GM12878 (cell line): ENCODE measurements at places on chromosomes 4 and X.

- DNase-seq: no peak
Measured at GRCh38 chrX:16665089-16665488, 15.1 kb downstream of the S100G start.

DNA sequence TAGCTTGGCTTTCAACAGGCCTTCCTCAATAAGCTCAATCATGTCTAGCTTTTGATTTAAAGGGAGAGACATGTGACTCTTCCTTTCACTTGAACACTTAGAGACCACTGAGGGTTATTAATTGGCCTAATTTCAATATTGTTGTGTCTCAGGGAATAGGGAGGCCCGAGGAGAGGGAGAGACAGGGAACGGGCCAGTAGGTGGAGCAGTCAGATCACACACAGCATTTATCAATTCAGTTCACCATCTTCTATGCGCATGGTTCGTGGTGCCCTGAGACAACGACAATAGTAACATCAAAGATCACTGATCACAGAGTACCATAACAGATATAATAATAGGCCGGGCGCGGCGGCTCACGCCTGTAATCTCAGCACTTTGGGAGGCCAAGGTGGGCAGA, 17.8 kb downstream of the ZNF81 start:
- DNase-seq: no peak

- DNase-seq: no peak
Measured at GRCh38 chr4:81622028-81622427, 150.3 kb upstream of the RASGEF1B start.

DNA sequence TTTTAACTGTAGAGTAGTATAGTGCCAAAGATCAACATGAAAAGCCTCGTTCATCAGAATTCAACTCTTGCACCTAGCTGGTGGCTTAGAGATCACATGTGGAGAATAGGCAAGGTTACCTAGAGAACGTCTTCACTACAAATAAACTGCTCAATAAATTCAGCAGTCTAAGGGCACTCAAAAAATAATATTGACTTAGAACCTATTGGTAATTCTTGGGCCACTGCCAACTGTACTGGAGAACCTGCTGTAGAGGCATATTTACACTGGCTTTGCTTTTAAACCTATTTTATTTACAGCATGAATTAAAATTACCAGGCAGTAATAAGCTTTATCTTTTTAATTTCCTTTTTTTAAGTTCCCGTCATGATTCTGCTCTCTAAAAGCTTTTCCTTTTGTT, 343.7 kb downstream of the PDHA2 start:
- DNase-seq: no peak

GRCh38 chr4:119103263-119103662, 32.4 kb upstream of the MYOZ2 start:
- DNase-seq: no peak

- DNase-seq: no peak
Measured at GRCh38 chr4:56958111-56958517, 19.3 kb downstream of the NOA1 start.

DNA sequence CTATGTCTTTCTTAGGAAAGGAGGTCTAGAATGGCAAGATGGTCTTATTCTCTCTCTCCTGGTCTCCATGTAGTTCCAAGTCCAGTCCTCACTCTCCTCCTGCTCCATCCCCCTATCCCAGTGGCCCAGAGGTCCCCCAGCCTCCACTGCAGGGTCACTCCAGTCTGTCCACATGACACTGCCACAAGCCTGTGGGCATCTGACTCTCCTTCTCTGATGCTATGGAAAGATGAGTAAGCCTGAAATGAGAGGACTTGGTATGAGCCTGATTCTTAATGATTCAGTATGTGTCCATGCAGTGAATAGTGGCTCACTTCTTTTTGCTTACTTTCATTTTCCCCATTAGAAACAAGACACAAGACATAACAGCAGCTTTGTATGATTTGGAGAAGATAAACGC, 516.8 kb upstream of the ADGRL3 start:
- no peak for DNase-seq

- no peak for DNase-seq
Measured at GRCh38 chr4:183747931-183748670, 89.0 kb downstream of the TRAPPC11 start.

DNA sequence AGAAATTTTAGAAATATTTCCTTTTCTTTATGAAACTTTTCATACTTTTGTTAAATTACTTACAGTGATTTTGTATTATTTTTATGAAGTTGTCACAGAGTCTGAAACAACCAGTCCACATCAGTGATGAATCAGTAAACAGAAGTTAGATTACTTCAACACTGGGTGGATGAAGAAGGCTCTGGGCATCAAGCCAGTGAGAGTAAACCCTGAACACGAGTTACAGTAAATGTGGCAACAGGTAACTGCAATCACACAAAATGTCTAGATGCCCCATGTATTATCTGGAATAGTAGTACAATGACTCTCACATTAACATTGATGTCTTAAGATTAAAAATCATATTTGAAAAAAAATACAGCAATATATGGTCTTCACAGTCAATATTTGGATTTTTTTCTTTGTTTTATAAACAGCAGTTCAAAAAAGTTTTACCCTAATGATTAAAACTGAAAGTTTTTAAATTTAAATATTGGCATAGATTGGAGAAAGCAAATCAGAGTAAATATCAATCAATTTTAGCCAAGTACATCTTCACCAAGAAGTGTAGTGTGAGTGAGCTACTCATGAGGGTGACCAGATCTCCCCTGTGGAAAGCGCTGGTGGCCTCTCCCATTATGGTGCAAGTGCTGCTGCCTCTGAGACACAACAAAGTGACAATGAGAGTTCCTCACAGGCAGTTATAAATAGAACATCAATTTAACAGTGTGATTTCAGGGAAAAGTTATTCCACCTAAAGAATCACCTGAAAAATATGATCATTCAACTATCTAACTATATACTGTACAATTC, 63.2 kb upstream of the UGT2B7 start:
- DNase-seq: no peak

DNA sequence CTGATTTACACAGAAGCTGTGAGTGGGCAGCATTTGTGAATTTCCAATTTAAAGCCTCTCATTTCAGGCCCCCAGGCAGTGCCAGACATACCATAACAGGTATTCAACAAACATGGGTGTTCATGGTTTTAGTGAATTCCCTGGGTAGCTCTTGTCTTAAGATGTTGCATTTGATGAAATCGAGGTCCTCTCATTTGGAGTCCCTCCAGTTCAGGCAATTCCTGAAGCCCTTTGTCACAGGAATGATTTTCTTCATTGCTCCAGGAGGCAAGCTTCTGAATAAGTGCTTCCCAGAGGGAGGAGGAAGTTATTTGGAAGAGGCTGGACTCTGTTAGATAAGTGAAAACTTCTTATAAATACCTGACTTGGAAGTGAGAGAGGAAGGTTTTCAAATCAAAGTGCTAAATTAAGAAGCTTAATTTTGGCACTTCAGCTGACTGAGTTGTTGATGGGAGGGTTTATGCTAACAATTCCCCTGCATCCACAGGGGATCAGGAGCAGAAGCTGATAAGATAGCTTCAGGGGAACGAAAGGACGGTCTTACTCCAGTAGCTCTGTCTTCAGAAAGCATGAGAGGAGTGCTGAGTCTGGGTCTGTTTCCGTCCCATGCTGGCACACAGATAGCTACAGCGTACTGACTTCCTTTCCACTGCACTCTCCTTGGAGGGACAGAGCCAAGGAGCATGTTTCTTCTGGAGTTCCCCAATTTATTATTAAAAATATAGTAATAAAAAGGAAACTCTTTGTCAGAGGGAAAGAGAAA, 543.1 kb downstream of the GBA3 start:
- DNase-seq: no peak

GRCh38 chrX:153862369-153863250, 23.4 kb downstream of the L1CAM start:
- DNase-seq: no peak

GRCh38 chrX:132023896-132024386, 839 bp downstream of the STK26 start:
- no peak for DNase-seq

DNA sequence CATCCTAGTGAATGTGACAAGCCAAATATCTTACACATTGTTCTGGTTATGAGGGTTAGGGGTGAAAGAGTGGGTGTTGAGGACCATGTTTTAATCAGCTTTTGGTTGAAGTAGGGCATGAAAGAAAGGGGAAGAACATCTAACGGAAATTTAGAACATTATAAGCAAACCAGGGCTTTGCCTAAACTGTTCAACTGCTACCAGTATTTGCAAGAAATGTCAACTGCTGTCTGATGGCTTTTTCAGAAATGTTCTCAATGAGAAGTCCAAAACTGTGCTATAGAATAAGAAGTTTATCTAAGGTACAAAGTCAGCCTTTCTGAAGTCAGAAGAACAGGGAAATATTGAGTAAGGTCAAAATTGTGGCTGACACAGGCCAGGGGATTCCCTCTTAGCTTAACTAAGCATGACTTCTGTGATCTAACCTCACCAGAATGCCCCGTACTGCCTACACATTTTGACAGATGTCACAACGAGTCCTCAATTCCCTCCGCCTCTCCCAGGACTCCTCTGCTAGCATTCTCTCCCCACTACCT, 67.1 kb downstream of the DTHD1 start:
- peak; percentile 66 for DNase-seq

DNA sequence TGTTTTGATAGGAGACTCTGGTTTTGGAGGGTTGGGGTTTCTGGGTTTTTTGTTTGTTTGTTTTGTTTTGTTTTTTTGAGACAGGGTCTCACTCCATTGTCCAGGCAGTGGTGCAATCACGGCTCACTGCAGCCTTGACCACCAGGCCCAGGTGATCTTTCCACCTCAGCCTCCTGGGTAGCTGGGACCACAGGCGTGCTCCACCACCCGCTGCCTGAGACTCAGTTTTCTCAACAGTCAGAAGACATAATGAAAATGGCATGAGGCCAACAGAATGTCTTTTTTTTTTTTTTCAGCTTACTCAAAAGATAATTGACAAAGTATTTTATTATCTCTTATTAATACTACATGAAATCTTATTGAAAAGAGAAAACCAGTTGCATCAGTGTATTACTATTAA, 32.4 kb downstream of the TNIP2 start:
- no peak for DNase-seq

DNA sequence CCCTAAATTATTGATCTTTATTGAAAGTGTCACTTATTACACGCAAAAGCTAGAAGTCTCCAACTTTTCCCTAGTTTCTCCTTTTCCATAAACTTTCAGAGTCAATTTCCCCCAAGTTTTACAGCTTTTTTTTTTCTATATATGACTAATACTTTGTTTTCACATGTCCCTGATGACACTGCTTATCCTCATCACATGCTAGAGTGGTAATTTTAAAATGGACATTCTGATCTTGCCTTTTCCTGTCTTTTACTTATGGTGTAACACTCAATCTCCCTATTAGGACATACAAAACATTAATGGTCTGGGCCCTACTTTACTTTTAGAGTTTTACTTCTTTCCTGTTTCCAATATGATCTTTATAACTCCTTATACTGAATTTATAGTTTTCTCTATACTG, 112.6 kb downstream of the ANK2 start:
- DNase-seq: no peak

DNA sequence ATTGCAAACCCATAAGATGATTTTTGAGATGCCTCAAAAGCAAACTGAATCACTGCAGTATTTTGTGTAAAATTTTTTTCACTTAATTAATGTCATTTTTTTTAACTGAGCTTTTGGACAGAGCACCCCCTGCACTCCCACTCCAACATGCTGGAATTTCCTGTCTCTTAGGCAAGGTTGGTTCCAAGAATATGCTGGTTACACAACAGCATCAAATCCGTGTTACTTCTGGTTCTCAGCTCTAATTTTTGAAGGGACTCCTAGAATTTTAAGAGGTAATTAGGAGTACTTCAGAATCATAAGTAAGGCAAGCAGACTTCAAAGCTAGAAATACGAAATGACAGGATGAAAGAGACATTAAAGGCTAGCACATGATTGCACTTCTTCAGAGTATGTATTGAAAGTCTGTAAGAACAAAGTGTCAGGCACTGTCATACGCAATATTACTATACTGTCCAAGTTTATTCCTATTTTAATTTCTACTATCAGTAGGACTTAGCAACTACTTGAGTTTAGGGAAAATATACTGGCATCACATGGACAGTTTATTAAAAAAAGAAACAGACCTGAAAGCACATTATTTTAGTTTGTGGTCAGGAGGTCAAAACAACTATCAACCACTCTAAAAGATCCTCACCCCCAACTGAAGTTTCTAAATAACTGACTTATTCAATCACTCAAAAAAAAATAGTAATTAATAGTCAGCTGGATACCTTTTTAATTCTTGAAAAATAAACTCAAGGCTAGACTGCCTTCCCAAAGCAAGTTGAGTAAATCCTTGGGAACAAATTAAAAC, 1.6 kb upstream of the JCHAIN start:
- DNase-seq: no peak

GRCh38 chr4:94531991-94532789, 80.4 kb downstream of the PDLIM5 start:
- DNase-seq: no peak

DNA sequence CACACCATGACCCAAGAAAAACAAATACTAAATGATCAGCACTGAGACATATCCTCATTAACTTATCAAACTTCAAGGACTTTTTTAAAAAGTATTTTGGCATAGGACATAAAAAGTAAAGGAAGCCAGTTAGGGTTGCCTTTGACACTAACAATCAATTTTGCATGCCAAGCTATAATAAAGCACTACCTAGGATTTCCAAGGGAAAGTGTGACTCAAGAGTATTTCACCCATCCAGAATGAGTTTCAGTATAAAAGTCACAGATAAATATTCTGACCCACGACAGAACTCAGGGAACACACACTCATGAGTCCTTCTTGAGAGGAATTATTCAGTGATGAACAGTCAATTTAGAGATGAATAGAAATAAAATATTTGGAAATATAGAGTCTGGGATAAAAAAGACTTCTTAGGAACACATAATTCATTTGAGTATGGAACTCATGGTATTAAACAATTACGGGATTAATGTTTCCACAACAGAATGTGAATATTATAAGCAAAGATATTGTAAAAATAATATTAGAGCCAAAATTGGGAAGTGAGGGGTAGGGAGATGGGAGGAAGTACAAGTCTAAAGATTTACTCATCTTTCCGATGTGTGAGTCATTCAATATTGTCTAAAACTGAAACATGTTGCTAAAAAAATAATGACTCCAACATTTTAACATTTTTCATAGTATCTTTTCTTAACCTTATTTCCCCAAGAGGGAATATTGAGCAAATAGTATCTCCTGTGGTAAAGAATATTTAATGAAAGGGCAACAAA, 143.5 kb upstream of the LNX1 start:
- no peak for DNase-seq

DNA sequence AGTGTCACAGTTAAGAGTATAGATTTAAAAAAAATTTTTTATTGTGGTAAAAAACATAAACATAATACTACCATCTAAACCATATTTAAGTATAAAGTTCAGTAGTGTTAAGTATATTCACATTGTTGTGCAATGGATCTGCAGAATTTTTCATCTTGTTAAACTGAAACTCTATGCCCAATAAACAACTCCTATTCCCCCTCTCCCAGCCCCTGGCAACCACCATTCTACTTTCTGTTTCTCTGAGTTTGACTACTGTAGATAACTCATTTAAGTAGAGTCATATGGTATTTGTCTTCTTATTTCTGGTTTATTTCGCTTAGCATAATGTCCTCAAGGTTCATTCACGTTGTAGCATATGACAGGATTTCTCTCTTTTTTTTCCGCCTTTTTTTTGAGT, 112.4 kb downstream of the PTTG2 start:
- no peak for DNase-seq

GRCh38 chr4:23889814-23890341, at the start of gene PPARGC1A:
PPARGC1A (minus strand) TSS chr4:23890047; CDS start chr4:23889957, 90 bp downstream.
- no peak for DNase-seq

- DNase-seq: no peak
Measured at GRCh38 chr4:15118292-15118691, 116.0 kb downstream of the CPEB2 start.
